ENCODE measurements at places on chromosomes 7 and 10. TPM values are rescaled to one million over a fixed set of nuclear protein-coding genes. Genes with fewer than 3 reads are reported as not detected.
A peak's percentile ranks its signal among the peaks of the same experiment; 100 is the strongest.

DNA sequence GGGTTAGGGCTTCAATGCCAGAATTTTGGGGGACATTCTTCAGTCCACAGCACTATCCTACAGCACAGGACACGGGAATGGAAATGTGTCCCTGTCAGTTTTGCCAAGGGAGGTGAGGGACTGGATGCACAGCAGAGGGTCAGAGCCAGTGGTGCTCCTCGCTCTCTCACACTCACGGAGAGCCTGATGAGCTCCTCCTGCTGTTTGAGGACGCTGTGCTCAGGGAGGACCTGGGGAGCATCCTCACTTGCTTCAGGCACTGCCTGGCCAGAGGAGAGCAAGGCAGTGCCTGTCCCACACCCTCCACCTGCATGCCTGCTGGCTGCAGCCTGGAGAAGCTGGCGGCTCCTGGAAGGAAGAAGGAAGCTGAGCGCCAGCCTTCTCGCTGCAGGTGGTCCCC lies 58.6 kb downstream of the RAMP3 start:
- no peaks in the 10 kb centered on the region for H3K4me1 ChIP-seq
- peaks cover 45% of the 10 kb centered on the region for H3K27me3 ChIP-seq
- no peak overlapping the region for H3K27ac ChIP-seq
- no peaks in the 10 kb centered on the region for H3K36me3 ChIP-seq
- H3K4me3 ChIP-seq: no peak overlapping the region
- no peak for DNase-seq

Gene SLC39A12
- polyA plus RNA-seq: not detected

GRCh38 chr7:94436018-94436604 lies 41.4 kb downstream of the COL1A2 start:
- no peak overlapping the region for H3K4me3 ChIP-seq
- H3K27ac ChIP-seq: no peak overlapping the region
- H3K36me3 ChIP-seq: no peaks in the 10 kb centered on the region
- no peaks in the 10 kb centered on the region for H3K27me3 ChIP-seq

- peak overlapping the region; percentile 72 for H3K27ac ChIP-seq
- H3K4me1 ChIP-seq: peaks cover 61% of the 10 kb centered on the region
- no peaks in the 10 kb centered on the region for H3K36me3 ChIP-seq
- no peak for DNase-seq
- H3K27me3 ChIP-seq: peaks cover 26% of the 10 kb centered on the region
Measured at GRCh38 chr10:21509341-21510240, 15.9 kb downstream of the SKIDA1 start.

DNA sequence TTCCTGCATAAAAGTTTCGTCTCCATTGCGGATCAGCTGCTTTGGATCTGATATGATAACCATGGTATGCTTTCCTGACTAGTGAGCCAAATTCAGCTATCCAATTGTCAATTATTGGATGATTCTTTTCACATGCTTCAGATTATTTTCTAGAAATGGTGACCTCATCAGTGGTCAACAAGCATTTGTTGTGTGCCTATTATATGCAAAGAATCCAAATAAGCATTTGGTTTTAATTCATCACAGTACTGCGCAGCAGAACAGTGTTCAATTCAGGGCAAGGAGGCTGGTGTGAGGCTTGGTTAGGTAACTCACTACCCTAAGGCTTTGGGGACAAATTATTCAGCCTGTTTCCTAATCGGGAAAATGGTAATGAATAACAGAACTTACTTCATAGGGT lies 200.5 kb downstream of the SKAP2 start:
- DNase-seq: no peak
- peaks cover 10% of the 10 kb centered on the region for H3K27me3 ChIP-seq
- H3K27ac ChIP-seq: no peak overlapping the region

DNA sequence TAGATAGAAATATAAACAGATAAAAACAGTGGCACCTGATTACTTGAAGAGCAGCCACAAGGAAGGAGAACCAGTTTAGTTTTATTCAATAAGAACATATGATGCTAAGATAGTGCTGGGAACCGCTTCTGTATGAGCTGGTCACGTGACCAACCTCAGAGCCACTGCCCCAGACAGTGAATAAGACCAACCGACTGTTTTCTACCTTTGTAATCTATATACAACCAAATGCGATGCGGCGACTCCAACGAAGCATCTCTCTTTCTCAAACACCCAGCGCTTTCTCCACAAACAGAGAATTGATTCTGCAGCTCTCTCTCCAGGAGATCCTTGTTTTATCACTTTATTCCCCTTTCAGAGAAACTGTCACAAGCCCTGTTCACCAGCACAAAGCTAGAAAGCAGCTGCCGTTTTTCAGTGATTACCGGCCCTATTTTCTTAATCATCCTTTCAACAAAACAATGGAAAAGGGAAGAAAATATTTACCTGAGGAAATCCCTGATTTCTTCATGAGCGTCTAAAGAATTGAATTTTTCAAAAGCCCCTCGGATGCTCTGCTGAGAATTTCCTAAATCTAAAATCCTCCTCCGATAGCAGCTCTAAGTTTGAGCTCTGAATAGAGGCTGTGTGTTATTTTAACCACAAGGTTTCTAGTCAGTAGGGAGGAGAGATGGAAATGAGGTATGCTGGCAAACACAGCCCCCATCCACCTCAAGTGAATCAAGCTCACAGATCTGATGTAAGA lies 55.7 kb upstream of the JCAD start:
- peak; percentile 32 for DNase-seq
- no peaks in the 10 kb centered on the region for H3K36me3 ChIP-seq
- H3K4me1 ChIP-seq: peaks cover 10% of the 10 kb centered on the region

DNA sequence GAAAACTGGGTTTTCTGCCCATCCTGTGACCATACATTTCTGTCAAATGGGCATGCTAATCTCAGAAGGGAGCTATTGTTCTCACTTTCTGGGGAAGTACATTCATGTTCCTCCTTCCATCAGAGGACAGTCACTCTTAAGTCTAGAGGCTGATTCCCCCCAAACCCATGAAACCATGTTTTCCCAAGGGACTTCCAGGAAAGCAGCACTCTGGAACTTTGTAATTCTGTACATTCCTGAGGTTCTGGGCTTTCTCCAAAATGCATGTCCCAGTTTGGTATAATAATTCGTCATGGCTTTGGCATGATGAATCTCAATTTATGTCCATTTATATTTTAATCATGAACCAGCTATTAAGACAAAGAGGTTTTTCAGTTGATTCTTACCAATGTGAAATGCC lies 688.1 kb downstream of the LRMDA start:
- H3K4me1 ChIP-seq: peaks cover 14% of the 10 kb centered on the region
- no peak overlapping the region for H3K27ac ChIP-seq
- no peaks in the 10 kb centered on the region for H3K27me3 ChIP-seq
- no peak for DNase-seq
- H3K4me3 ChIP-seq: no peak overlapping the region
- no peaks in the 10 kb centered on the region for H3K36me3 ChIP-seq

DNA sequence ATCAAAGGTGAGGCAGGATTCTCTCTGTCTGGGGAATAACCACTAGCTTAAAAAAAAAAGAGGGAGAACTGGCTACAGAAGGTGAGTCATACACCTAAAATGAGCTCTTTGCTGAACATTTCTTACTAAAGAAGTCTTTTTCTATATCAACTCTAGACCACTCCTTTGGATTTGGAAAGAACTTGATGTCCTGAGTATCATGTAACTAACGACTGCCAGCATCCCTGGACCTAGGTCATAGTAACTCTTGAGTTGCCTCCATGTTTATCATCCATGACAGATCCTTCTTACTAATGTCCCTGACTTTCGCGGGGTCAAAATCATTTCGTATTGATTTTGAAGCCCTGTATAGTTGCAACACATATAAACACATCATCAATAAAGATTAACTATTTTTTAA lies 89.1 kb downstream of the CNOT4 start:
- no peaks in the 10 kb centered on the region for H3K4me1 ChIP-seq
- H3K36me3 ChIP-seq: no peaks in the 10 kb centered on the region
- H3K27me3 ChIP-seq: no peaks in the 10 kb centered on the region
- no peak for DNase-seq
- no peak overlapping the region for H3K4me3 ChIP-seq

GRCh38 chr7:1496531-1497292 lies 7.5 kb downstream of the INTS1 start:
- H3K4me1 ChIP-seq: no peaks in the 10 kb centered on the region
- H3K4me3 ChIP-seq: no peak overlapping the region
- H3K27me3 ChIP-seq: no peaks in the 10 kb centered on the region
- no peaks in the 10 kb centered on the region for H3K36me3 ChIP-seq
- no peak for DNase-seq

- peak overlapping the region; percentile 79 for H3K27ac ChIP-seq
- no peaks in the 10 kb centered on the region for H3K36me3 ChIP-seq
- no peak overlapping the region for H3K4me3 ChIP-seq
- H3K27me3 ChIP-seq: no peaks in the 10 kb centered on the region
- peaks cover 27% of the 10 kb centered on the region for H3K4me1 ChIP-seq
Measured at GRCh38 chr10:95518455-95519452, 42.4 kb downstream of the SORBS1 start.

GRCh38 chr10:90274721-90275468 lies 573.5 kb downstream of the KIF20B start:
- no peak overlapping the region for H3K27ac ChIP-seq
- H3K36me3 ChIP-seq: no peaks in the 10 kb centered on the region
- H3K4me3 ChIP-seq: no peak overlapping the region
- no peaks in the 10 kb centered on the region for H3K27me3 ChIP-seq
- H3K4me1 ChIP-seq: no peaks in the 10 kb centered on the region
- no peak for DNase-seq

- DNase-seq: no peak
- no peaks in the 10 kb centered on the region for H3K27me3 ChIP-seq
- H3K4me3 ChIP-seq: no peak overlapping the region
- H3K4me1 ChIP-seq: peaks cover 35% of the 10 kb centered on the region
Measured at GRCh38 chr7:52959336-52959735, 76.1 kb upstream of the POM121L12 start.

Gene KCNIP2
- 0.96 TPM for polyA plus RNA-seq

Gene SPDYE1
- 0.99 TPM for polyA plus RNA-seq

Gene ANKRD30A
- polyA plus RNA-seq: not detected

- H3K4me1 ChIP-seq: no peaks in the 10 kb centered on the region
- DNase-seq: no peak
- H3K36me3 ChIP-seq: no peaks in the 10 kb centered on the region
Measured at GRCh38 chr7:131039836-131040235, 287.8 kb upstream of the MKLN1 start.

Gene HECTD2
- 9.0 TPM for polyA plus RNA-seq

- H3K27me3 ChIP-seq: no peaks in the 10 kb centered on the region
- H3K27ac ChIP-seq: peak overlapping the region; percentile 96
- no peak overlapping the region for H3K4me3 ChIP-seq
- H3K4me1 ChIP-seq: peaks cover 38% of the 10 kb centered on the region
Measured at GRCh38 chr7:1460821-1461645, 1.8 kb upstream of the MICALL2 start.
